Stimulated activated CD8-positive, alpha-beta memory T cell treated with anti-CD3 and anti-CD28 coated beads, Interleukin-2, amount 100 ng/mL, for 48 hours (primary cell): ENCODE measurements at places on chromosomes 5 and 9.
A peak's percentile ranks its signal among the peaks of the same experiment; 100 is the strongest.

- DNase-seq = peak; percentile 47
Measured at GRCh38 chr5:150778517-150779396, at the start of gene SMIM3. TSS of gene SMIM3 (plus strand) at chr5:150778757. CDS start at chr5:150795441, 16,684 bp downstream.

DNA sequence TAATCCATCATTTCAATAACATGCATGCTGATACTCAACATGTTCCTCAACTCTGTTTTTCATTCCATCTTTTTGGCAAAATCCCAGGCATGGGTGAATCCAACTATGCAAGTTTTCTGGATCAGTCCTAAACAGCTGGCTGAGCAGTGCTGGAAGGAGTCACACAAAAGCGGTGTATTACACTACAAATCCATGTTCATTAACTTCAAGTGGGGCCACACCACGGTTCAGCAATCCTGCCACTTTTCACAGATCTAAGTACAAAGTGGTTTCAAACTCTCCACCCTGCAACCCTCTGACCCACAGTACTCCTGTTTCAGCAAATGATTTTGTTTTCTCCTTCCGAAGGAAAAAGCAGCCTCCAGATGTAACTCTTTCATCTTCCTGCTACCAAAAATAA is 222.5 kb downstream of the EPB41L4A start:
- no peak for DNase-seq

DNA sequence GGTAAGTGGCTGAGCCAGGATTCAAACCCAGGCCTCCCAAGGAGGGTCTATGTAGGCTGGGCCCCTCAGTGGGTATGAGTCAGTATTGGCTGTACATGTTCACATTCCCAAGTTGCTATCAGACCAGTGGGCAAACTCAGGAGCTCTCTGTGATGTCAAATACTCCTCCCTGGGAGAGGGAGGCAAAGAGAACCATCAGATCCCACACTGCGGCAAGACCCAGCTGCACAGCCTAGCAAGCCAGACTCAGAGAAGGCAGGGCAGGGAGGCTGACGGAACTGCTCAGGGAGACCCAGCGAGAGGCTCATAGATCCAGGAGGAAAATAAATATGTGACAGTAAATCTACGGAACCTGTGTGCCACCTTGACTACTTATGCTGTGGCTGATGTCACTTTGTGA is 42.6 kb upstream of the SAP30L start:
- DNase-seq = no peak

- no peak for DNase-seq
Measured at GRCh38 chr5:76245590-76245989, 157.5 kb upstream of the IQGAP2 start.

DNA sequence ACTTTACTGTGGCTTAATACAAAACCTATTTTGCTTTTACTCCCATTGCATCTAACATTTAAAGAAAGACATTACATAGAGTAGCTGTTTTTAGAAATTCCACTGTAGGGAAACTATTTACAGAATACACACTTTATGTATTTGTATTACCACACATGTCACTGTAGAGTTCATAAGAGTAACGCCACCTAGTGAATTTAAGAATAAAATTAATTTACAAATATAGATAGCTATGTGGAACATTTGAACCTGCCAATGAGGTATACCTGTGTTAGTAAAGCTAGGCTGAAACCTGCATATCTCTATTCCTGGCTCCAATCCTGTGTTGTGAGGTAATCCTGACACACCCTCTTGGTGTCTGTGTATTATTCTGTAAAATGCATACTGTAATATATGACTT is 234.4 kb downstream of the MAST4 start:
- no peak for DNase-seq

DNA sequence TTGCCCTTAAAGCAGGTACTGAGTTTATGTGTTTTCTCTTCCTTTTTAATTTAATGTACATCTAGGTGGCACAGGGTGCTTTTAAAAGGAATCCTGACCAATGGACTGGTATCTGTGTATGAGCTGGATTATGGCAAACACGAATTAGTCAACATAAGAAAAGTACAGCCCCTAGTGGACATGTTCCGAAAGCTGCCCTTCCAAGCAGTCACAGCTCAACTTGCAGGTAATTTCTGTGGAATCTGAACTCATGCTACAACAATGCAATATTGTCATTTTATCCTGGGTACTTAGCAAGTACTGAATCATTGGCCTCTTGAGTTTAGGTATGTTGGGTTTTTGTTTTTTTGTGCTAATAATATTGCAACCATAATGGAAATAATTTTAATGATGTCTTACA is 14.4 kb upstream of the TMOD1 start:
- DNase-seq = no peak

- no peak for DNase-seq
Measured at GRCh38 chr5:66351813-66352212, 207.7 kb downstream of the SREK1 start.

GRCh38 chr9:14133394-14133793 is 180.5 kb downstream of the NFIB start:
- DNase-seq = no peak

DNA sequence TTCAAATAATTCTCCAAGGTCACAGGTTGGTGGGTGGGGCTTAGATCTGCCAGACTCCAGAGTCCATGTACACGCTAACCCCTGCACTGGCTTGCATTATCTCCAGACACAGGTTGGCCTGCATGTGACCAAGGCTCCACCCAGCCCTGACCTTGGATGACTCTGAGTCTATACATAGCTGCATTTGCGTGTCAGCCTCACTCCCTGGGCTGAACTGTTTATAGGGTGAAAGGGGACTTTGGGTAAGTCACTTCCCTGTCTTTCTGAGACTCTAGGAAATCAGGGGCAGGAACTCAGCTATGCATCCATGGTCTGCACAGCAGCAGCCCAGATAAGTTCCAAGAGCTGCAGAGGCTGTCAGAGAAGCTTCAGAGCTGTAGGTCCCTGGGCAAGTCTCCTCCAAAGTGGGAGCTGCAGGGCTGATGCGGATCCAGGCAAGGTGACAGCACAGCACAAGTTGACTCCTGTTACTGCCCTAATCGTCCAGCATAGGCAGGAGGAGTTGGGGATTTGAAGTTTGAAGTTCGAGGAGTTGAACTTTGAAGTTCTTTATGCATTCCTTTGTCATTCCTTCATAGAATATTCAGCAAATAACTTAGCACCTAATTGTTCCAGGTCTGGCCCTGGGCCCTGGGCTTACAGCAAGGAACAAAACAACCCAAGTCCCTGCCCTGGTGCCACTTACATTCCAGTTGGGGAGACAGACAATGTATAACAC is 53.4 kb downstream of the SLC22A5 start:
- DNase-seq = no peak

GRCh38 chr5:142839711-142840346 is 69.7 kb downstream of the ARHGAP26 start:
- DNase-seq = no peak

DNA sequence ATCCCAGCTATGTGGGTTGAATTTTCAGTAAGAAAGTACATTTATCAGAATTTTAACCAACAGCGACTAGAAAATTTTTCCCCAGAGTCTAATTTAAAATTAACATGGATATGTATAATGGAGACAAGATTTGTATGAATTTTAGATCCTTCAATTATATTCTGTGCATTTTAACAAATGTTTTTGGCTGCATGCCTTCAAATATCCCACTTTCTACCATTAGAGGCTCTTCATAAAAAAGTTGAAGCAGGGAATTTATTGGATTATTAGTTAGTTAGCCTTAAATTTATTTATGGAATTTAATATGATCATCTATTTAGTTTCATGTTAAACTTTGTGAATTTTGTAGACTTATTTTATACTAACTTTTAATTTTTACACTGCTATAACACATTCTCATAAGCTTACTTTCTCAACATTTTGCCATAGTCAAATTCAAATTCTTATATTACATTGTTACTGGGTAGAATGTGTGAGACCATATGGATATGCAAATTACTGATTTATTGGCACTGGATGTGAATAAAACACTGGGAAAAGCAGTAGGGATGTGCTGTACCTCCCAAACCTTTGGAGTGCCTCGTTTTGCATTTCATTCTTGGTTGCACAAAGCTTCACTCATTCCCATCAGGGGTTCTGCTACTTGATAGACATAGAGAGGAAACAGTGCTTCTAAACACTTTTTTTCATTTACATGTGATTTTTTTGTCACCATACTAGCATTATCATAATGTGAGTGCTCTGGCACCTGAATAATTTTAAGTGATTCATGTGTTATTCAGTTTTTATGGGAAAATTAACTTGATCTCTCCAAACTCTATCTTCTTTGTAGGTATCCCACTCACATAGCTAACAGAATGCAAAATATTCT is 491.8 kb upstream of the COX7C start:
- no peak for DNase-seq

- DNase-seq = no peak
Measured at GRCh38 chr5:145943674-145944121, 7.3 kb downstream of the SH3RF2 start.

GRCh38 chr5:89308606-89309040 is 425.6 kb upstream of the MEF2C start:
- no peak for DNase-seq

- DNase-seq = no peak
Measured at GRCh38 chr5:37803487-37803886, 36.4 kb downstream of the GDNF start.

- DNase-seq = no peak
Measured at GRCh38 chr9:2055203-2055658, 40.1 kb downstream of the SMARCA2 start.

GRCh38 chr9:107948601-107949000 is 459.0 kb upstream of the KLF4 start:
- no peak for DNase-seq

DNA sequence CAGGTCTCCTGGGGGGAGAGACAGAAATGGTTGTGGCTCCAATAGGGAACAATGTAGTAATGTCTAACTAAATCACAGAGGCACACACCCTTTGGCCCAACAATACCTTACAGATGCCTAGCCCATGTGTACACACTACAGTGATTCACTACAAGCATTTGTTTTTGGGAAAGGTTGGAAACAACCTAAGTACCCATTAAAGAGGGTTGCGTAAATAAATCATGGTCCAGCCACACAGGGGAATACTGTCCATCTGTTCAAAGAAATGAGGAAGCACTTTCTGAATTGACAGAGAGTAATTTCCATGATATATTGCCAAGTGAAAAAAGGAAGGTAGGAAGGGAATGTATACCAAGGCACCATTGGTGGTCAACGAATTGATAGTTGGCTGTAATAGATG is 22.0 kb upstream of the GTF3C5 start:
- no peak for DNase-seq

DNA sequence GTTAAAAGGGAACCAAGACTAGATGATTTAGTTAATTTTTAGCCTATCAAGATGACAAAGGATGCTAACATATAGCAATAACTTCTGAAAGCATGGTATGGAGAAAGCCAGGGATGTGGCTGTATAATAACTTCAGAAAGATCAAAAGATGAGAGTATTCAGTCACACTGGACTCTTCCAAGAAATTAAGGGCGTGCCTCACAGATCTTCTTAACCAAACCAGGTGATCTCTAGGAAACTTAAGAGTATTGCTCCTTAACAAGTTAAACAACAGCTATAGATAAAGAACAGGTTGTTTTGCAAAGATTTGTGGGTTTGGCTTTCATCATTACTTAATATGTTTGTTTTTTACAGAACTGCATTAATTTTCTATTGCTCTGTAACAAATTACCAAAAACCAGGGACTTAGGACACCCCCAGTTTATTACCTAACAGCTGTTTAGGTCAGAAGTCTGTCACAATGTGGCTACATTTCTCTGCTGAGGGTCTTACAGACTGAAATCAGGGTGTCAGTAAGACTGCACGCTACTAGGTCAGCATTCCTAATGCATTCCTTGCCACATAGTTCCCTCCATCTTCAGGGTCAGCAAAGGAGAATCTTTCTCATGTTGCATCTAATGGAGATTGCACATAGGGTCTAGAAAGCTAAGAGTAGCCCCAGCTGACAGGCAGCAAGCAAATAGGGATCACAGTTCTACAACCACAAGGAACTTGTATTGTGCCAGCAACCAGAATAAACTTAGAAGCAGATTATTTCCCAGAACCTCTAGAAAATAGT is 113.8 kb downstream of the WDR70 start:
- DNase-seq = no peak

DNA sequence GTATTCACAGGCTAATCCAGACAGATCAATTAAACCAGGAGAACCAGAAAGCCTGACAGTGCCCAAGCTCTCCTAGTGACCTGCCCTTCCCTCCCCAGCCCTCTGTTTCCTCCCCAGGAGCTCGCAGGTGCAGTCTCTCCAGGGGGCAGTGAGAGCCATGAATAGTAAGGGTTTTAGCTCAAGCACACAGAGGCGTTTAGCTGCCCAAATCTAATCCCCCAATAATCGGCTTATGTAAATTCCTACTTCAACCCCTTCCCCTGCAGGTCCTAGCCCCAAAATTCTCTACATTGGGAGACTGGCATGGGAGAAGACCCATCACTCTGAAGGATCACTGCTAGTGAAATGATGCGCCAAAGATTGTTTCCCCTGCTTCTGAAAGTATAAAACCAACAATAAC is 10.5 kb upstream of the TAL2 start:
- no peak for DNase-seq

DNA sequence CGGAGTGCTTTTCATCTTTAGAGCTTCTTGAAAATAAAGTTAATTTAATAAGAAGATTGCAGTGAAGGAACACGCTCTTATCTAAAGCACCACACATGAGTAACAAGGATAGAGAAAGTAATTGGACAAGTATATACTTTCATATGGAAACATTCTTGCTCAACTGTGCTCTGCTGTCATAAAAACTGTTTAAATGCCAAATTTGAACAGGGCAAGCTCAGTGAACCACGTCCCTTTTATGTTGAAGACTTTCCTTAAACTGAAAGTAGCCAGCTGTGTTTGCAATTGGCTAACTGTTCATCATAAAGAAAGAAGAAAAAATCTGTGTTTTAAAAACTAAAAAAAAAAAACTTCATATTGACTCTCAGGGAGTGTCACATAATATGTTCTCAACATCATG is 1610.7 kb upstream of the C9orf72 start:
- no peak for DNase-seq

DNA sequence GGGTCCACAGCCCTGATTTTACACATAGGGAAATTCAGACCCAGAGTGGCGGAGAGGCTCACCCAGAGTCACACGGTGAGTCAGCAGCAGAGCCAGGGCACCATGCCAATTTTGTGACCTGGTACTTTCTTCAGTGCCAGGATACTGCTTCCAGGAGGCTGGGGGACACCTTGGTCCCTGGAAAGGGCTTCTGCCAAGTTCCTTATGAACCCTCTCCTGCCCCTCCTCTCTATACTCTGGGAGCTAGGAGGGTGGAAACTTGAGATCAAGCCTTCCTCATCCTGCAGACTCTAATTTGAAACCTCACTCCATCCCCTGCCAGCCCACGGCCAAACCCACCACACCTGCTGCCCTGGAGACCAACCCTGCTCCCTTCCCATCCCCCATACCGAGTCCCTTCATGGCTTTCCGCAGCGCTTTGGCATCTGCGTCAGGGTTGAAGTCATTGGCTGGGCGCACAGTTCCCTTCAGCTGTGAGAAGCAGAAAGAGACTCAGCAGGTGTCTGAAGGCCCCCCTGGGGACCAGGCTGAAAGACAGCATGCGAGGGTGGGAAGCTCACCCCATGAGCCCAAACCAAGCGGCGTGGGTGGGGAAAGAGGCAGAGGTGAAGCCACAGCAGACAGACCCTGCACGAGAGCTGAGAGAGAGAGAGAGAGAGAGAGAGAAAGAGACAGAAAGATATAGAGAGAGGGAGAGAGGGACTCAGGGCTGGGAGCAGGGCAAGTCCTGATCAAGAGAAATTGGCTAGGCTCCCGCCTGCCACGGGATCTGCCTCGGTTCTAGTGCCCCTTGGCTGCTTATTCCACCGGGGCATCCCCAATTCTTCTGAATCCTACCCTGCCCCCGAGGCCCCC is 33.5 kb downstream of the ANXA6 start:
- DNase-seq = peak; percentile 68

GRCh38 chr9:33192493-33193255 is 25.5 kb upstream of the B4GALT1 start:
- no peak for DNase-seq
